Stimulated activated CD8-positive, alpha-beta memory T cell treated with anti-CD3 and anti-CD28 coated beads, Interleukin-4, amount 100 ng/mL, for 4 hours (primary cell): ENCODE measurements at places on chromosomes 3 and 15.

DNA sequence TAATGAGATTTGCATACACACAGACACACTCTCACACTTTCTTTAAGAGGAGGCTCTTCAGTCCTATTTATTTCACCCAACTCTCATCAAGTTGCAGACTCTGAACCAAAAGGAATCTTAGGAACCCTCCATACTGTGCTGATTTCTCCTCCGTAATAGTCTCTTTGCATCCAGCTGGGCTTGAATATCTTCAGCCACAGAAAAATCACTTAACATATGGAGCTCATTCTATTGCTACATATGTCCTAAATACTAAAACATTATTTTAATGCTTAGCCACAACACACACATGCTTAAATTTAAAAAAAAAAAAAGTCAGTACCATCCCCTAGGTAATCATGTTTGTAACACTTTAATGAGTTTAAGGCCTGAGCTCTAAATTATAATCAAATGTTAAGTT lies 287.5 kb upstream of the CNTN6 start:
- DNase-seq: no peak

GRCh38 chr3:25338158-25338725 lies 89.8 kb upstream of the RARB start:
- DNase-seq: no peak

GRCh38 chr3:12180631-12181030 lies 21.9 kb upstream of the TIMP4 start:
- DNase-seq: no peak

DNA sequence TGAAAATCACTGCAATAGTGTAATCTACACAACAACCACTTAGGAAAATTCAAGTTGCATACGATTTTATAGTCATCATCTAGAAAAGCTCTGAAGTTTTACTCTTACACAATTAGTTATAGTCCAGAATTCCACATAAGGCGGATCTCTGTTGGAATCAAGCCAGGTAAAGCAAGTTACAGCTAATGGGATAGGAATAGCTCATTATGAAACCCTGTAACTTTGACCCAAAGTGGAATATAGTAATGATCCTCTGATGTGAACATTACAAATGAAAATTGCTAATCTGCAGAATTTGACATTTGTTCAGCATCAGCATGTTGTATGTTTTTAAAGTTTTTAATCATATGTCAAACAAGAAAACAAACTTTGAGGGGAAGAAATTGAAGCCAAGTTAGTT lies 4.4 kb downstream of the CERS3 start:
- DNase-seq: no peak

GRCh38 chr3:30449290-30449632 lies 157.1 kb upstream of the TGFBR2 start:
- no peak for DNase-seq

DNA sequence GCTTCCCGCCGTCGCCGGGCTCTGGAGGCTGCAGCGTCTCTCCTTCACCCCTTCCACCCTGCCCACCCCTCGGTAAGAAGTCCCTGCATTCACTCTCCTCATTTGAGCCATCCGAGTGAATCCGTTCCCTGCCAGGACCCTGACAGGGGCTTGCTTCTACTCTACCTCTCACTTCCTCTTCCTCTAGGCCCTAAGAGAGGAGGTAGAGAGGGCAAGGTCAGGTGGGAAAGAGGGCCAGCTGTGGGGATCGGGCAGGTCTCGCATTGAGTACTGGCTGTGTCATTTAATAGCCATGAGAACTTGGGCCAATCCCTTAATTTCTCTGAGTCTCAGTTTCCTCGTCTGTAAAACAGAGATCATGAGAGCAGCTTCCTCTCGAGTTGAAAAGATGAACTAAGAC lies 283.6 kb downstream of the UACA start:
- no peak for DNase-seq

GRCh38 chr15:42129364-42129763 lies 27.1 kb downstream of the PLA2G4F start:
- no peak for DNase-seq

GRCh38 chr3:197701841-197702240 lies 34.9 kb downstream of the RUBCN start:
- DNase-seq: no peak

- DNase-seq: no peak
Observed at GRCh38 chr3:158777161-158777873, 24.5 kb upstream of the MFSD1 start.

- no peak for DNase-seq
Observed at GRCh38 chr3:60133269-60134162, 1083.7 kb upstream of the CFAP20DC start.

GRCh38 chr15:38613085-38613484 lies 48.5 kb upstream of the RASGRP1 start:
- no peak for DNase-seq

DNA sequence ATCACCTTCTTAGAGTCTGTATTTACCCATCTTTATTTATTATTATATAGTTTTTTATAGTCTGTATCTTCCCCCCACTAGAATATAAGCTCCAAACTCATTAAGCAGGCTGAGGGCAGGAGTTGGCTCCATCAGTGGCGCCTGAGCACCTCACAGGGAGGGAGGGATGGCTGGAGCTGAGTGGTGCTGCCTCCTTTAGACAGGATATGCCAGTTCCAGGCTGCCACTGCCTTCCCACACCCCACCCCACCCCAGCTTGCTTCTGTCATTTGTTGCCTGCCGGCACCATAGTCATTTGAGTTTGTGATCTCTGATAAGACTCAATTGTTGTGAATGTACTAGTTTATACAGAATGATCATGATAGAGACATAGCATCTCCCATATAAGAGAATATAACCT lies 85.5 kb downstream of the KLHL25 start:
- DNase-seq: no peak

DNA sequence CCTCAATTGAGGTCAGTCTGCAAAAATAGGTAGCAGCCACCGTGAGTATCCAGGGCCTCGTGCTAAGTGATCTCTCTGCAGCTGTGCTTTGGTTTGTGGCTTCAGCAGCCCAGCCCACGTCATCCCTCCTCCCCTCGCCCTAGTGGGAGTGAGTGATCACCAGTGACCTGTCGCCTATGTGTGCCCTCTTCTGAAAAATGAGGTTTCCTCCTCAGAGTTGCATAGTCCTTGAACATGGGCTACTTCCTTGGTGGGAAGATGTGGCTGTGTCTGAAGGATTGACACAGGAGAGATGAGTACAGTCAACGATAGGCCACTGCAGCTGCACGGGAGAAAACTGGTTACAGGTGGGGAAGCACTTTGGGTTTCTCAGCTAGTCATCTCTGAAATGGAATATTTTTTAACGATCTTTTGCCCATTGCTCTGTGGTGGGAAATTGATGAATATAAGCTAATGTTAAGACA lies 144.8 kb upstream of the BHLHE40 start:
- peak; percentile 68 for DNase-seq

- no peak for DNase-seq
Observed at GRCh38 chr3:8627201-8627940, 17.2 kb downstream of the SSUH2 start.

DNA sequence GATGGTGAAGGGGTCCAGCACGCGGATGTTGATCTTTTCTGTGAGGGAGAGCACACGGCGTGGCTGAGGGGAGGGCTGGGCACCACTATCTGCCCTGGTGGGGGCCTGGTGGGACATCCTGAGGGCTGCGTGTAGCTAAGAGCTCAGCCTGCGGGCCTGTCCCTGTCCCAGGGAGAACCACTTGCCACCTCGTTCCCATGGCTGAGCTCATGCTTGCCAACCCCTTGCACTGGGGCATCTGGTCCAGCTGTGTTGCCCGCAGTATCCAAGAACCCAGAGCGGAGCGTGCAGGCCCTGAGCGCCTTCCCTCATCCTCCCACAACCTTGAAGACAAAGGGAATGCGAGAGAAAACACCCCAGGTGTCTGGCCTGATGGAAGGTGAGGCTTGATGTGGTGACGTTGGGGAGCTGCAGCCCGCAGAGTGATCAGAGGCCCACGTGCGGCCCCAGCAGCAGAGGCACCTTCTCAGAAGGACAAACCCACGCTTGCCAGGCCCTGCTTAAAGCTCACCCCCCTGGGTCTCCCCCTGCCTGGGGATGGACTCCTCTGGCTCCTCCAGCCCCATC lies 28.9 kb downstream of the TKT start:
- DNase-seq: no peak
